ENCODE measurements at places on chromosomes 12 and 14. TPM values are rescaled to one million over a fixed set of nuclear protein-coding genes. Genes with fewer than 3 reads are reported as not detected.

MYO1H gene
- 0.88 TPM for total RNA-seq

TDRD9 gene
- 51.3 TPM for total RNA-seq

RNASE1 gene
- total RNA-seq = 208 TPM

NKX2-8 gene
- total RNA-seq = 1.7 TPM

CLECL1 gene
- total RNA-seq = not detected

RPL10L gene
- total RNA-seq = not detected

PLEKHH1 gene
- total RNA-seq = 244 TPM

EMC9 gene
- 25.5 TPM for total RNA-seq

DCN gene
- 617 TPM for total RNA-seq

GARIN6 gene
- total RNA-seq = not detected

TAS2R20 gene
- total RNA-seq = 6.2 TPM

TRHDE gene
- 0.05 TPM for total RNA-seq

MIS18BP1 gene
- 44.9 TPM for total RNA-seq

CLEC4C gene
- not detected for total RNA-seq

BICDL1 gene
- total RNA-seq = 52.0 TPM

GPN3 gene
- 17.8 TPM for total RNA-seq

CCDC175 gene
- total RNA-seq = not detected

CLBA1 gene
- total RNA-seq = 31.6 TPM

SMCO2 gene
- not detected for total RNA-seq

ITGB7 gene
- total RNA-seq = 3.5 TPM

FBLN5 gene
- 96.8 TPM for total RNA-seq

SLCO1A2 gene
- total RNA-seq = 0.22 TPM

LBHD2 gene
- not detected for total RNA-seq

RFX4 gene
- not detected for total RNA-seq

CDCA3 gene
- 0.73 TPM for total RNA-seq

ANKS1B gene
- 60.7 TPM for total RNA-seq

CTSG gene
- total RNA-seq = not detected

MIP gene
- total RNA-seq = not detected

KRT2 gene
- total RNA-seq = not detected

DEGS2 gene
- total RNA-seq = 0.54 TPM

TAS2R8 gene
- 0.49 TPM for total RNA-seq

P2RX4 gene
- total RNA-seq = 59.1 TPM

GLI1 gene
- 1.6 TPM for total RNA-seq

Data from thyroid gland (tissue), 4 donors.